ENCODE measurements at places on chromosomes 7 and 10. TPM values are rescaled to one million over a fixed set of nuclear protein-coding genes. Genes with fewer than 3 reads are reported as not detected.
A peak's percentile ranks its signal among the peaks of the same experiment; 100 is the strongest.

Gene WASHC2A
- 75.5 TPM for total RNA-seq

Gene FAM25C
- not detected for total RNA-seq

Gene C10orf90
- total RNA-seq = 0.18 TPM

Gene NRP1
- total RNA-seq = 12.3 TPM

Gene GRK5
- 12.4 TPM for total RNA-seq

GRCh38 chr7:36048141-36048901, 104.7 kb upstream of the EEPD1 start:
- no peak for DNase-seq

DNA sequence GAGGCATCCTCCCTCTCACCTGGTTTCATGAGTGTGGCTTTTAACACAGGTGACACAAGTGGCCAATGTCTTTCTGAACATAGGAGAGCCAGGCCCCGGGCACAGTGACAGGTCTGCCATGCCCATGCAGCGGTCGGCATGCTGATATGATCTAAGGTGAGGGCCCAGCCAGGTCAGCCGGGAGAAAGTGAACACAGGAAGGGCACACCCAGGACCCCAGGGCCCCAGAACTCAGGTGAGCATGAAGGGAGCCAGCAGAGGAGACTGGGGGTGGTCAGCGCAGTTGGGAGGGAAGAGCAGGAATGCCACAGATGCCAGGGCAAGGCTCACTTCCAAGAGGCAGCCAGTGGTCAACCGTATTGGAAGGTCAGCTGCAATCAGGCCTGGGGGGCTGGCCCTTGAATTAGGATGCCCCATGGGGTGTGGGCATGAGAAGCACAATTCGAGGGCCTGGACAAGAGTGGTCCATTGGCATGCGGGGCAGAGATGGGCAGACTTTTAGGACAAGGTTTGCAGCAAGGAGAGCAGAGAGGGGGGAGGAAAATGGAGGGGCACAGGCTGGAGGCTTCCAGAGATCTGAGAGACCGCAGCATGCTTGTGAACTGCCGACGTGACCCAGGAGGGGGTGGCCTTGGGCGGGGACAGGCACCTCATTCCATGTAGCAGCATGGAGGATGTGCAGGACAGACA, 3.9 kb upstream of the INPP5A start:
- peak; percentile 5 for DNase-seq

- no peak for DNase-seq
Observed at GRCh38 chr10:47225219-47225927, 74.6 kb upstream of the GDF10 start.

DNA sequence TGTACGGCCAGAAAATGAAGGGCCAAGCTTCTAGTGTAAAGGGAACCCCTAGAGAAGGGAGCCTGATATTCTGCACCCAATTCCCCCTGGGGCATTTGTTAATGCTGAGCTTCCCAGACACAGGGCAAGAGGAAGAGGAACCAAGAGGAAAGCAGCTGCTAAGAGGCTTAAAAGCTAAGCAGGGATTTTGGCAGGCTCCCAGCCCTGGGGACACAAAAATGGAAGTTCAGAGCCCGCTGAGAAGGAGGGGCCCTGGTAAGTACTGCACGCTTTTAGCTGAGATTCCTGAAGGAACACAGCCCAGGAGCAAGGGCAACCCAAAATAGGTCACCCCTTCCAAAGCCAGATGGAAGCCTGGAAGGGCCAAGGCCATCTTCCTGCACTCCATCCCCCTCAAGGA, 387.3 kb upstream of the MGMT start:
- DNase-seq = peak; percentile 30

- DNase-seq = no peak
Observed at GRCh38 chr10:13072339-13072738, 27.6 kb upstream of the OPTN start.

GRCh38 chr10:128879441-128880140, 587.5 kb upstream of the MGMT start:
- no peak for DNase-seq

- DNase-seq = no peak
Observed at GRCh38 chr10:131963350-131963749, 18.4 kb downstream of the BNIP3 start.

GRCh38 chr10:9656996-9657395, 1360.7 kb upstream of the CELF2 start:
- no peak for DNase-seq

GRCh38 chr7:28093623-28094232, 86.9 kb downstream of the JAZF1 start:
- DNase-seq = peak; percentile 73
